ENCODE measurements at places on chromosomes 7 and 10.

DNA sequence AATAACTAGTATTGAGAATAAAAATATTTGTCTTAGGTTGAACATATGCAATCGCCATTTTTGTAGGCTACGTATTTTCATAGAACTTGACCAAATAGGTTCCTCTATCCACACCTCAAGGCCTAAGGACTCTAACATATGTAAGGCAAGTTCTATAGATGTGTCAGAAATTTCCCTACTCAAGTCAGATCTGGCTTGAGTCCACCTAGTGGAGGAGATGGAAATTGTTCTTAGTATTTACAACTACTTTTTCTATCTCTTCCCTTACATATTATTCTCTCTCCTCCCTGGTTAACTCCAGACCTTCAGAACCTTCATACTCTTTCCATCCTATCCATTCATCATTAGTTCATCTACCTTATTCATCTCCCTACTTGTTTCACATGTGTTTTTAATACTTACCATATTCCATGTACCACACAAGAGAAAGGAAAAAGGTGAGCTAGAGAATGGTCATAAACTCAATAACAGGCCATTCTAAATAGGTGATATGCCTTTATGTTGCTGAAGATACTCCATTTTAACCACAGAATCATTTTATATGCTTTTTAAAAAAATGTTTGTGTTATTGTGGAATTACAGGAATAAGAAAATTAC lies 174.5 kb upstream of the HDAC9 start:
- no peak for DNase-seq

DNA sequence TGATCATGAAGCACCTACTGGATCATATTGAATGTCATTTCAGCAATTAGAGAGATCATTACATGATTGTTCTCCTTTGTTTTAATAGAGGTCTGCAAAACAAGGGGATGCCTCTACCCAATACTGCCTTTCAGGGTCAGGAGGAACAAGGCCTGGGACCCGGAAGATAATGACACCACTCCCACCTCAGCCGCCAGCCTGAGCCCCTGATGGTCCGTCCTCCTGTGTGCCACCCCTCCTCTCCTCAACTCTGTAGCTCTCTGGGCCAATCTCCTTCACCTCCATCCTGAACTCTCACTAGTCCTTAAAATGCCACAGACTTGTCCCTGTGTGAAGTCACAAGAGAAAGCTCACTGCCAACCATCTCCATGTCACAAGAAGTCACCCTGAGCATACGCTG lies 38.0 kb downstream of the KCNMA1 start:
- DNase-seq, result no peak

GRCh38 chr10:10658172-10658785 lies 359.4 kb upstream of the CELF2 start:
- DNase-seq, result no peak

GRCh38 chr7:69428089-69428488 lies 170.2 kb upstream of the AUTS2 start:
- no peak for DNase-seq

GRCh38 chr10:69896606-69897231 lies 95.0 kb downstream of the COL13A1 start:
- no peak for DNase-seq

GRCh38 chr10:486206-486605 lies 203.3 kb downstream of the DIP2C start:
- DNase-seq, result no peak

- DNase-seq, result no peak
Observed at GRCh38 chr10:63430999-63431356, 34.8 kb downstream of the JMJD1C start.

GRCh38 chr7:128831994-128832879 lies 2.0 kb downstream of the FLNC start:
- no peak for DNase-seq

All from stimulated activated CD4-positive, alpha-beta T cell treated with anti-CD3 and anti-CD28 coated beads, Interleukin-1b, Interleukin-23, amount 100 ng/mL, for 1 hour (primary cell).